GM12864 (cell line): ENCODE measurements at places on chromosomes 7 and 10.

- no peak for DNase-seq
Measured at GRCh38 chr10:33876584-33877400, 542.3 kb upstream of the NRP1 start.

DNA sequence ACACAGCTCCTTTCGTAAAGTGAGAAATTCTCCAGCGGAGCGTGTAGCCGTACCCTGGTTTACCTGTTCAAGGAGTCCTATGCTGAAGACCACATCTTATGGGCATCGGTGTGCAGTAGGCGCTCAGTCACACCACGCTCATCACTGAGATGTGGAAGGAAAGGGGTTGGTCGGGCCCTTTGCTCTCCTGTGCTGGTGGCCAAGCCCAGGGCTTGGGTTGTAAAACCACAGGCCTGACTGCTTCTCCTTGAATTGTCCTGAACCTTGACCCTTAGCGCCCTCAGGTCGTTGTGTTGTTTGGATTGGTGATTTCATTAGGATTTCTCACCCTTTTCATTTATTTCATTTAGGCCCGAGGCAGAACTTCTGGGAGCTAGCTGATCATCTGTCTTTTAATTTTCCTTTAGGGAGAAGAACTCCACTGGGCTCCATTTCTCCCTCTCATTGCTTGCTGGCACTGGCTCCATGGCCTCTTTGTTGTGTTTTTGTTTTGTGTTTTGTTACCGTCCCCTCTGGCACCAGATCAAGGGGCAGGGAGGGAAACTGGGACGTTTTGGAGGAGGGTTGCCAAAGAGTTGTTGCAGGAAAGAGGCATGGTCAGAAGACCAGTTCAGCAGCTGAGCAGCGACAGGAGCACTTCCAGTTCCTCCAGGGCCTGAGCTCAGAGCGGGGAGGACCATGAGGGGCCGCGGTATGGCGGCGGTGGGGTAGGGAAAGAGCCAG, 511.4 kb upstream of the GALNT17 start:
- no peak for DNase-seq

- no peak for DNase-seq
Measured at GRCh38 chr7:29839921-29840320, 33.6 kb downstream of the WIPF3 start.

DNA sequence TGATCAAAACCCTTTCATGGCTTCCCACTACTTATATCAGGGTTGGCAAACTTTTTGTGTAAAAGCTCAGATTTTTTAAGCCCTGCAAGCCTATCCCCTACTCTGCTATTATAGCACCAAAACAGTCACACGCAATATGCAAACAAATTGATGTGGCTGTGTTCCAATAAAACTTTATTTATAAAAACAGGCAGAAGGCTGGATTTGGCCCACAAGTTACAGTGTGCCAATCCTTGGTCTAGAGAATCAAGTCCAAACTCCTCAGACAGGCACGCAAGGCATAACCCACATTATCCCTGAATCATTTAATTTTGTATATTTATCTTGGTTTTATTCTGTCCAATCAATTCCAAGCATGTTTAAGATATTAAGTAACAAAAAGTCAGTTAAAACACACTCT, 71.9 kb downstream of the SGMS1 start:
- no peak for DNase-seq

DNA sequence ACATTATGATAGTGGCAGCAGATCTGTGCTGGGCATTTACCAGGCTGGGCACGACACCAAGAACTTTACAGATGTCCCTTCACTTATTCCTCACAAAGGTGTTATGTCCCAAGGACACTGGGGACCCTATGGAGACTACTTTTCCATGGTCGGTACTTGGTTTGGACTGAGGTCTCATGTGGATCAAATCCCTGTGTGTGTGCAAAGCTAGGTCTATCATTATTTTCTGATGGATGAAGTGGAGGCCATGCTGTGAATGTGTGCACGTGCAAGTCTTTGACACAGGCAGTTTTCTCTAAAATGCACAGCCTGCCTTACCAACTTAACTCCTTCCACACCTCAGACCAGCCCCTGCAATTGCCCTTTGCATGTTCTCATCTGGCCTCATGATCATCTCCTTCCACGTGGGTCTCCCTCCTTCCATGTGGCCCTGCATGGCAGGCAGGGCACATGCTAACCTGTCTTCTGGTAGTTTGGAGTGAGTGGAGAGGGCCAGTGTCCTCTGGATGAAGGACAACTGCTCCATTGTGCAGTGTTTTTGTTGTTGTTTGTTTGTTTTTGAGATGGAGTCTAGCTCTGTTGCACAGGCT, 16.0 kb upstream of the ZNF273 start:
- DNase-seq: no peak
